ENCODE measurements at places on chromosomes 12 and 14. TPM values are rescaled to one million over a fixed set of nuclear protein-coding genes. Genes with fewer than 3 reads are reported as not detected.

- no peak for DNase-seq
These were observed 1.5 kb upstream of the NOVA1 start for GRCh38 chr14:26599291-26599690.

GRCh38 chr12:26704684-26705460, 128.1 kb downstream of the ITPR2 start:
- no peak for DNase-seq

DNA sequence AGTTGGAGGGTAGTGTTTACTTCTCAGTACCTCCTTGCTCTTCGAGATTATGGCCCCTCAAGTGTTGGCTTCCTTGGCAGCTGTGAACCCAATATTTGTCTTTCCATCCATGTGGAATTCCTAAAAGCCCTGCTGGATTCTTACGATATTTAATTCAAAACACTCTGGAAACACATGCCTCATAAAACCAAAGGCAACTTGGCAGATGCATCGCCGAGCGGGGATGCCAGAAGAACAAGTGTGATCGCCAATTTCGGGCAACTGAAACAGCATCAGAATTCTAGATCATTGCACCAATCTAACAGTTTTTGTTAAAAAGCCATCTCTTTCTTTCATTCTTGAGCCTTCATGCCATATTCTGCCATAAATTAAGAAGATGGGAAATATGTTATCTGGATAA, 934.4 kb downstream of the AACS start:
- no peak for DNase-seq

- no peak for DNase-seq
These were observed 718 bp upstream of the JDP2 start for GRCh38 chr14:75427126-75427481.

- DNase-seq: no peak
These were observed 14.9 kb upstream of the CELA1 start for GRCh38 chr12:51361161-51362016.

DNA sequence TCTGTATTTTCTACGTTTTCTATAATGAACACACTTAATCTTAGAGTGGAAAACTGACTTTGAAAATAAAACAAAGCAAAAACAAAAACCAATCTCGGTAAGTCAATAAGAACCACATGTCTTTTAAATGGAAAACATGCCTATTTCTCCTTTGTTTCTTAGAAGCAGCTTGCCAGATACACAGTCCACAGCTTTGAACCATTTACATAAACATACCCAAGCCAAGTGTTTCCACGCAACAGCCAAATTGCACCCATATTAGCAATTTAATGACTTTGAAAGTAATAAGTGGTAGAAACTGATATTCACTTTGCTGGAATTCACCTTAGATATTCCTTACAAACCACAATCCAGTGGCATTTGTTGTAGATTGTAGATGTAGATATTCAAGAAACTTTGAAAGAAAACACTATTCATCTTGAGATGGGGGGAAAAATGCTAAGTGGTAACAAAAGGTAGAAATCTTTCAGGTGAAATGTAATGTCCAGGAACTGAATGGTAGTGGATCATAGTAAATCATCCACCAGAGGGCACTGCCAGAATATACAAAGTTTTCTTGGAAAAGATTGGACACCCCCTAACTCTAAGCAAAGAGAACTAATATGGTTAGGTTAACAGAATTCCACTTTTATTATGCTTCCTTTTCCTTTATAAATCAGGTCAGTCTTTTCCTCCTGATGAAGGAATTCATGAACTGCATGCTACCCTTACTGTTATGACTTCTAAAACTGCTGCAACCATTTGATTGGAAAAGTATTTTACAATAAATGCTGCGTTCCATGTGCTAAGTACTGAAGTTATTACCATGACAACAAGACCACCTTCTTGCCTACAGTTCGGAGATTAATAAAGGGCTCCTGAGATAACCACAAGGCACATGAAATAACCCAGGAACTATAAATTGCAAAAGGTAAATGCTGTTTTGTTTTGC, 69.8 kb downstream of the RERG start:
- no peak for DNase-seq

- DNase-seq: no peak
These were observed 2.1 kb upstream of the B4GALNT3 start for GRCh38 chr12:457676-458075.

DNA sequence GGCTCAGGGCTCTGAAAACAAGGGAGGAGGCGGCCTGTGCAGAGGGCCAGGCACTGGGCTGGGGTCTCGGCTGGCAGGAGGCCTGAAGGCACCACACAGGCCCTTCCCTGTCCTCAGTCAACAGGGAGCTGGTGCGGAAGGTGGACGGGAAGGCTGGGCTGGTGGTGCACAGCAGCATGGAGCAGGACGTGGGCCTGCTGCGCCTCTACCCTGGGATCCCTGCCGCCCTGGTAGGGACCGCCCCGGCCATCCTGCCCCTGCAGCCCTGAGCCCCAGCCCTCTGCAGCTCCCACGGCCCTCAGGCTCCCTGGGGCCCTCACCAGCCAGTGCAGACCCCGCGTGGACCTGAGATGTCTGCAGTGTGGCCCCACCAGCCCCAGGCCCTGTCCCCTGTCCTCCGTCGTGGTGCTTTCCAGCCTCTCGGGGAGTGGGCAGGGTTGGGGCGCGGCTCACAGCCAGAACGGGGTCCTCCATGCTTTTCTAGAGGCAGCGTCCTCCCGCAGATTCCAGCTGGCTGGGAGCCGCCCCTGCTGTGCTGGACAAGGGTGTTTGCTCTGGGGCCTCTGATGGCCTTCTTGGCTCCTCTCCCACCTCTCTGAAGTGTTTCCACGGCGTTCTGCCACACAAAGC, 18.1 kb downstream of the ASPG start:
- DNase-seq: no peak

DNA sequence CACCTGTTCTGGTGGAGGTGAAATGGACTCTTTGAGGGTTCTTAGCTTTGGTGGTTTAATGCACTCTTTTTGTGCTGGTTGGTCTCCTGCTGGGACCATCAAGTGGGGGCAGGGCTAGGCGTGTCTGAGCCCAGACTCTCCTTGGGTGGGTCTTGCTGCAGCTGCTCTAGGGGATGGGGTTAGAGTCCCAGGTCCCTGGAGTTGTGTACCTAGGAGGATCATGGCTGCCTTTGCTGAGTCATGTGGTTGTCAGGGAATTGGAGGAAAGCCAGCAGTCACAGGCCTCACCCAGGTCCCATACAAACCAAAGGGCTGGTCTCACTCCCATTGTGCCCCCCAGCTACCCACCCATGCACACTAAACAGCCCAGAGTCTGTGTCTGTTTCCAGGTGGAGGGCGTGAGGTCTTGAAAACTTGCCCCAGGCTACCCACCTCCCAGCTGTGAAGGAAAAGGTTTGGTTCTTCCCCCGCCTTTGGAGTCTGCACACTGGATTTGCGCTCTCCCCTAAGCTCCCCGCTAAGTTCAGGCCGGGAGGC, 387.7 kb downstream of the TMTC2 start:
- no peak for DNase-seq

Gene OR11G2
- not detected for total RNA-seq

Gene IRAK3
- total RNA-seq: 19.3 TPM

Gene ANKRD33
- 0.76 TPM for total RNA-seq

Gene RTL1
- total RNA-seq: not detected

Gene FERMT2
- 210 TPM for total RNA-seq

Gene CISTR
- not detected for total RNA-seq

Gene CCDC177
- total RNA-seq: not detected

Gene BDKRB2
- 50.4 TPM for total RNA-seq
